ENCODE measurements at places on chromosomes 3 and 15.

GRCh38 chr3:159458010-159458409 is 530.6 kb upstream of the IL12A start:
- DNase-seq: no peak

DNA sequence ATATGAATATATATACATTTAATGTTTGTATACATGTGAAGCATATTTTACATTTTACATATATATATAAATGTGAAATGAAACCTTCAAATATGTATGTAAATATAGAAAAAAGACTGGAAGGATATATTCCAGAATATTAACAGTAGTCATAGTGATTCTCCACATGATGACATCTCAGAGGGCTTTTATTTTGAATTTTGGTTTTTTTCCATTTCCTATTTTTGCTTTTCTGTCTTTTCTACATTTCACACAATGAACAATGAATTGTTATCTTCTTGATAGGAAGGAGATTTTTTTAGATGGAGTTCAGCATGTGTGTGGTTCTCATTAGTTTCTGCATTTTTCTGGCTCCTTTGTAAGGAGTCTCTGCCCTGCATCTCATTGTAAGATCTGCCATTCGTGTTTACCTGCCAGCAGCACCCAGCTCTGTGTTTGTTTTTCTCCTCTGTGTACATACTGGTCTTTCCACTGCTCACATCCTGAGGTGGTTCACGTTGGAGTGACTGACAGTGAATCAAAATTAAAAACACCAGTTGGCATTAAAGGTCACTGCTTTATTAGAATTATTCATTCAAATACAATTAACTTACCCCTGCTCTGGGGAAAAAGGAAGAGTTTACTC is 425.3 kb upstream of the MDFIC2 start:
- DNase-seq: no peak

GRCh38 chr3:184539801-184540435 is 21.7 kb upstream of the EPHB3 start:
- no peak for DNase-seq

DNA sequence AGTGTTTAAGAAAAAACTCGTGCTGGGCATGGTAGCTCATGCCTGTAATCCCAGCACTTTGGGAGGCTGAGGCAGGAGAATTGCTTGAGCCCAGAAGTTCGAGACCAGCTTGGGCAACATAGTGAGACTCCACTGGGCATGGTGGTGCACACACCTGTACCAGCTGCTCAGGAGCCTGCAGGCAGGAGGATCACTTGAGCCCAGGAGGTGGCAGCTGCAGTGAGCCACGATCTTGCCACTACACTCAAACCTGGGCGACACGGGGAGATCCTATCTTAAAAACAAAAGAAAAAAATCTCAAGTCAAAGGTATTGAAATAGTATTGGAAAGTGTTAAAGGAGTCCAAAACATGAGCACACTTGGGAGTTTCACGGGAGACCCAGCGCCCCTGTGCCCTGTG is 14.0 kb downstream of the KLF13 start:
- DNase-seq: no peak

DNA sequence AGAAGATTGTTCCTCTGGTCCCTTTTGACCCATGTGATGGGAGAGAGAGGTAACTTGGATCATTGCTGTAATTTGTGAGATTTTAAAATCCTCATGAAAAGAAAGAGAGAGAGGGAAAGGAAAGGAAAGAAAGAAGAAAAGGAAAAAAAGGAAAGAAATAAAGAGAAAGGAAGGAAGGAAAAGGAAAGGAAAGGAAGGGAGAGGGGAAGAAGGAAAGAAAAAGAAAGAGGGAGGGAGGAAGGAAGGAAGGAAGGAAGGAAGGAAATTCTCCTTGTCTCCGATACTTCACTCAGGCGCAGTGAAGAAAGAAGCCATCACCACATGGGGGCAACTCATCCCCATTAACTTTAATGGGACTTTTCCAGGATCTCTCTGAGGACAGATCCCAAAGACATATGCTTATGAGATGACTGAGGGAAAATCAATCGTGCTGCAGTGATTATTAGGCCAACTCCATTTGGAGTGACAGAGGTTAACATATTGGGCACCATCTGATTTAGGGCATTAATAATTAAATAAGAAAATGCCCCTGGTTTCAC is 123.0 kb downstream of the MEGF11 start:
- no peak for DNase-seq

DNA sequence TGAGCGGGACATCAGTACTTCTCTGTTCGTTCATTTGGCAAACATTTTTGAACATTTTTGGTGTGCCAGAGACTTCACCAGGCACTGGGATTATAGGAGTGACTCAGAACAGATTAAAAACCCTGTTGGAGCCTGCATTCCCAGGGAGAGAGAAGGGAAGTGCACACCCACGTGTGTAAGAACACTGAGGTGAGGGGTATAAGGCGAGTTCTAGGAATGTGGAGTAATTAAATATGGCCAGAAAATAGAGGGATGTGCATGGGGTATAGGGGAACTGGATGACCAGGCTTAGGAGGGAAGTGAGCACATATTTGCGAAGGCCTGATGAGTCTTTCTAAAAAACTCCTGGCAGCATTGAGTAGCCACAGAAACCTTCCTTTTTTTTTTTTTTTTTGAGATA is 401.2 kb upstream of the C2CD4B start:
- DNase-seq: no peak

DNA sequence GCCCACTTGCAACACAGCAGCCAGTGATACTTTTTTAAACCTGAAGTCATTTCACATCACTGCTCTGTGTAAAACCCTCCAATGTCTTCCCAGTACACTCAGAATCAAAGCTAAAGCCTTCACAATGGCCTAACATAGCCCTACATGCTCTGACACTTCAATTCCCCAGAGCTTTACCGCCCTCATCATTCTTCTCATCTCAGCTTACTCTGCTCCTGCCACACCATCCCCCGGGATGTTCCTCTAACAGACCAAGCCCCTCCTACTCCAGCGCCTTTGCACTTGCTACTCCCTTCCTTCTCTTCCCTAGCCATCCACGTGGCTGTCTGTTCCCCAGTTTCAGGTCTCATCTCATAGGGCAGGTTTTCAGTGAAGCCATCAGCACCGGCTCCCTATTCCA is 194.0 kb downstream of the SSR3 start:
- no peak for DNase-seq

- no peak for DNase-seq
These were observed 39.3 kb downstream of the IL1RAP start for GRCh38 chr3:190552969-190553759.

DNA sequence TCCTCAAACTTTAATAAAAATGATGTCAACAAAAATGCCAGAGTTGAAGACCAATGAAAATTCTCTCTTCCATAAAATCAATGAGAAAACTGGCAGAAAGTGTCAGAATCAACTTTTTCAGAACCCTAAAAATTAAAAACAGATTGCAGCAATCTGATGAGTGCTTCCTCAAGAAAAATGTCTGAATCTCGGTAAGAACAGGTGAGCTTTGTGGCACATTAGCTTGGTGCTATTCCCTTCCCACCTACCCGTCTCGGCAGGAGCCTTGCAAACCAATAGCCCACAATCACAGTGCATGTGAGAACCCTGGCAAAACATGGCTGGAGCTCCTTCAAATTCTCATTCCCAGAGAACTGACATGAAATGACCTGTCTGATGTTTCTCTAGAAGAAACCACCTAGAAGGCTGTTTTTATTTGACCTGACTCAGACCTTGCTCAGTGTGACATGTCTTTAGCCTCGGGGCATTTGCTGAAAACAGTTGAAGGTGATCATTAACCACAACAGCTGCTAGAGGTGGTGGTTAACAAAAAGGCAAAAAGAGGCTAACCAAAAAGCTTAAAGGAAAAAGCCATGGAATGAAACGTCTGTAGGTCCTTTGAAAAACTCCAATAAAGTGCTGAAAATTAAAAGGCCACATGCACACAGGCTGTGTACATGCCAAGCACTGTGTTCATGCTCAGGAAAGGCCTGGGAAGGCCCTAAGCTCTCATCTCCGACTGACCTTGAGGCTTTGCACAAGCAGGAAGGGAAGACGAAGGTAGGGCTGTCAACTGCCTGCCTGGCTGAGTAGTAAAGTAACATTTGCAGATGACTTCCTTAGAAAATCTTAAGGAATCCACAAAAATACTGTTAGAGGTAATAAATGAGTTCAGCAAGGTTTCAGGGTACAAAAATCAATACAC is 253.0 kb upstream of the NSMCE3 start:
- DNase-seq: no peak

GRCh38 chr3:157499342-157499963 is 3.8 kb downstream of the VEPH1 start:
- DNase-seq: no peak

DNA sequence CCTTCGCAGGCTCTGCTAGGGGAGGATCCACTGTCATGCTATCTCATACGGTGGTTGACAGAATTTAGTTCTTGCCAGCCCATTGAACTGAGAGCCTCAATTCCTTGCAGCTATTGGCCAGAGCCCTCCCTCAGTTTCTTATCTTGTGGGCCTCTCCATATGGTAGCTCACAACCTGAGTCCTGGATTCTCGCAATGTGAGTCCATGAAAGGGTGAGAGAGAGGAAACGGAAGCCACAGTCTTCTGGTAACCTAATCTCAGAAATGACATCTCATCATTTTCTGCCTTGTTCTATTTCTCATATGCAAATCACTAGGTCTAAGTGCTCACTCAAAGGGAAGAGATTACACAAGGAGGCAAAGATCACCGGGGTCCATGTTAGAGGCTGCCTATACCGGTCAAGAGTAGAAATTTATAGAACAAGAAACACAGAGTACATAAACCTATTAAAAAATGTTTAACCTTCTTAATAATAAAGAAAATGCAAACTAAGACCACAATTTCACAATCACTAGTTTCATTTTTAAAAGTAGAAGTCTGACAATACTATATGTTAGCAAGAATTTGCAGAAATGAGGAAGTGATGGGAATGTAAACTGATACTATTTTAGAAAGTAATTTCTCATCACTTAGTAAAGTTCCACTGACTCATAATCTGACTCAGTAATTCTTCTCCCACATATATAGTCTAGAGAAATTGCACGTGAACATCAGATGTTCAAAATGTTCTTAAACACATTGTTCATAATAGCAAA is 378.4 kb upstream of the AGTR1 start:
- DNase-seq: no peak

DNA sequence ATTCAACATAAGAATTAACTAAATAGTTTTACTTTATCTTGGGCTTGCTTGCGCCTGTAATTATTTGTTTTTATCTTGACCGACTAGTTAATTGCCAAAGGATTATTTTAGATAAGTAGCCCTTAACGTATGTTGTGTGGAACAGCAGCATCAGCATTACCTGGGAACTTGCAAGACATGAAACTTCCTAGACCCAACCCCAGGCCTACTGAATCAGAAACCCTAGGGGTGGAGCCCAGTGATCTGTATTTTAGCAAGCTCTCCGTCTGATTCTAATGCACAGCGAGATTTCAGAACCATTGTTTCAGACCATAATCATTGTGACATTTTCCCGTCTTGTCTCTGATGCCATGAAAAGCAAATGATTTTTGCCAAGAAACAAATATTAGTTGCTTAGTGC is 31.1 kb downstream of the FILIP1L start:
- no peak for DNase-seq

- no peak for DNase-seq
These were observed 212.1 kb upstream of the ROBO2 start for GRCh38 chr3:76827701-76828226.

DNA sequence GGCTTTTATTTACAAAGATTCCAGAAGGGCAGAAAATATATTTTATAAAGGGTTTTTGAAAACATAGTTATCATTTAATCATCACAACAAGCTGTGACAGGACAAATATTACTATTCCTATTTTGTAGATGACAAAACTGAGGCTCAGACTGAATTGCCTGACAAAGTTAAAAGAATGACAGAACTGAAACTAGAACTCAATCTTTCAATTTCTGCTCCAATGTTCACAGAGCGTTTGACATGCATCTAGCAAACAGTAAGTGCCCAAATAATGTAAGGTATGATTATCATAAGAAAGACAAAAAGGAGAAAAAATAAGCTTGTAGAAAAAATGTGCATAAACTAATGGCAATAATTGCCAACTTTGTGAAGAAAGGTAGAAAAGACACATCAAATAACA is 61.9 kb downstream of the SCAPER start:
- no peak for DNase-seq

DNA sequence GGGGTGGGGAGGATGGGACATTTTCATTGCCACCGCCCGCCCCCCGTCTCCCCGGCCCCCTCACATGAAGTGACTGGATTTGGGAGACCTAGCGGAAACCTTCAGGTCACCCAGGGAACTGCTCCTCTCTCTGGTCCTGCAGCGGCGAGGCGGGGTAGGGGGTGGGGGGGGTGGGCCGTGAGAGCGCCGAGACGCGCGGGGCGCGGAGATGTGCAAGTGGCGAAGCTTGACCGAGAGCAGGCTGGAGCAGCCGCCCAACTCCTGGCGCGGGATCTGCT is 712 bp upstream of the MME start:
- no peak for DNase-seq

DNA sequence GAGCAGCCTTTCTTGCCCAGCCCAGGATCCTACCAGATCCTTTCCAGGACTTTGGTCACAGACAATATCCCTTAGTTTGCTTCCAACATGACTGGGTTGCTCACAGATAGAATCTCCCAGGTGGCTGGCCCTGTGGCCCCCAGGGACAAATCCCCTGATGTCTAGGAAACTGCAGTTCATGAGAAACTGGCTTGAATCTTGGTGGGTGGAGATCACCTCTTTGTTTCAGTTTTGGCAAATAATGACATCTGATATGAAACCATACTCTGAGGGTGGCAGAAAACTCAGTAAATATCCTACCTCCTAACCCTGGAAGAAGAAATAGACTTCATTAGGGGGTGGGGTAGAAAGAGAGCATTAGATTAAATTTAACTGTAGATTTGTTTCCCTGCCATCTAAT is 44.1 kb upstream of the PFN2 start:
- no peak for DNase-seq

- DNase-seq: no peak
These were observed 10.7 kb upstream of the IQSEC1 start for GRCh38 chr3:13083898-13084297.

- DNase-seq: peak; percentile 35
These were observed 76.9 kb downstream of the RHCG start for GRCh38 chr15:89419370-89419984.

- DNase-seq: no peak
These were observed 26.5 kb downstream of the PLA1A start for GRCh38 chr3:119624002-119624720.

DNA sequence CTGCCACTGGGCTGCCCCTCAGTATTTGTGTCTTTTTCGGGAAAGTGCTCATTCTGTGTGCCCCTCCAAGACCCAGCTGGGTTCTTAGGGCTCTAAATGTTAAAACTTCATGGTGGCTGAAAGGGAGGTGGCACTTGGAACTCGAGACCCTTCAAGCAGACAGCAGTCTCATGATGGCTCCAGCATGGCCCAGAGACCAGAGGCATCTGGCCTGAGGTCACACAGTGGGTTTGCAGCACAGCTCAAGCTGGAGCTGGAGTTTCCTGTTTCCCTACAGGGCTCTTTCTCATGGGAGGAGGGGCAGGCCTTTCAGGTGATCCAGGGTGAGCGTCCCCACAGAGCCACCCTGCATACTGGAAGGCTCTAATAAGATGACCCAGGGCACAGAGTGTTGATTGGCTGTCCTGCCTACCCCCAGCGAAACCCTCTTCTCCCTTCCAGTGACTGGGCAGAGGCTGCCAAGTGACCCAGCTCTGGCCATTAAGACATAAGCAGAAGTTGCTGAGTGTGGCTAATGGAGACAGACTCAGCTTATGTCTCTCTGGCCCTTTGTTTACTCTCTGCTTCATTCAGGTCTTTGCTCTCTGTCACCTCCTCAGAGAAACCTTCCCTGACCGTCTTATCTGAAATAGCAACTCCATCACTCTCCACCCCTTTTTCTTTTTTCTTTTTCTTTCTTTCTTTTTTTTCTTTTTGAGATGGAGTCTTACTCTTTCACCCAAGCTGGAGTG is 166.6 kb upstream of the SMAD3 start:
- DNase-seq: no peak

Measured in naive thymus-derived CD8-positive, alpha-beta T cell (primary cell).